ENCODE measurements at places on chromosomes 6 and 20.
A peak's percentile ranks its signal among the peaks of the same experiment; 100 is the strongest.

GRCh38 chr20:49380337-49380780 is 102.1 kb downstream of the KCNB1 start:
- H3K27ac ChIP-seq: no peak overlapping the region
- H3K27me3 ChIP-seq: peaks cover 13% of the 10 kb centered on the region
- H3K4me1 ChIP-seq: no peaks in the 10 kb centered on the region
- no peak for DNase-seq

DNA sequence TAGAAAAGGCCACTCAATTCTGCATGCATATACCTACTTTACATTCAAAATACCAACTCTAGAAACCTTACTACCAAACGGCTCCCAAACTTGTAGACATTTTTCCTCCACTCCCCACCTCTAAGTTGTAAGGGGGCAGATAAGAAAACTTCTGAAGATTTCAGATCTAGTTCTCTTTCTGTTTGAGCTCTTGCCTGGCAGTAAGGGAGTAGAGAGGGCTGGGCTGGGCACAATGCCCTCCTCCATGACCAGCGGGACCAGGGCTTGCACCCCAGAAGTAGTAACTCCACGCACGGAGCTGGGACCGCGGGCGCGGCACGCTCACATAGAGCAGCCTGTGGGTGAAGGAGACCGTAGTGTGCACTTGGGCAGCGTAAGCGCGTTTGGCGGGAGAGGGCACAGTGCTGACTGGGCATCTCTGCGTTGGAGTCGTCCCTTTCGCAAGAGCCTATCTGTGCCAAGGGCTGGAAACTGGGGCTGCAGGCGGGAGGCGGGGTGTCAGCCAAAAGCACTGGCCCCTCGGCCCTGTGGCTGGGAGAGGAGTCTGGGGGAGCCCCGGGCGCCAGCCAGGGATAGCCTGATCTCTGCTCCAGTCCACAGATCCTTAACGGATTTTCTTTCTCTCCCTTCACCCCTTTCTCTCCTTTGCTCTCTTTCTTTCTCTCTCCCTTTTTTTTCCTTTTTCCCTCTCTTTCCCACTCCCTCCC is 32.4 kb downstream of the PHACTR1 start:
- no peaks in the 10 kb centered on the region for H3K4me1 ChIP-seq
- DNase-seq: no peak
- no peak overlapping the region for H3K4me3 ChIP-seq
- H3K27ac ChIP-seq: no peak overlapping the region

- H3K27ac ChIP-seq: no peak overlapping the region
- H3K36me3 ChIP-seq: no peaks in the 10 kb centered on the region
- no peaks in the 10 kb centered on the region for H3K4me1 ChIP-seq
- peaks cover 6% of the 10 kb centered on the region for H3K27me3 ChIP-seq
These were observed 352.5 kb upstream of the TSHZ2 start for GRCh38 chr20:52619671-52620070.

GRCh38 chr6:159577564-159577963 is 115.5 kb downstream of the SOD2 start:
- H3K4me1 ChIP-seq: no peaks in the 10 kb centered on the region
- no peak for DNase-seq
- no peaks in the 10 kb centered on the region for H3K27me3 ChIP-seq
- H3K27ac ChIP-seq: no peak overlapping the region

GRCh38 chr6:125732398-125732797 is 17.0 kb upstream of the HEY2 start:
- no peaks in the 10 kb centered on the region for H3K4me1 ChIP-seq
- H3K36me3 ChIP-seq: no peaks in the 10 kb centered on the region
- no peak for DNase-seq

- H3K4me1 ChIP-seq: peaks cover 11% of the 10 kb centered on the region
- H3K36me3 ChIP-seq: peaks cover 2% of the 10 kb centered on the region
- no peak for DNase-seq
- H3K27ac ChIP-seq: no peak overlapping the region
- H3K4me3 ChIP-seq: no peak overlapping the region
These were observed 4.8 kb upstream of the PRSS16 start for GRCh38 chr6:27242589-27243265.

GRCh38 chr20:38987777-38988176 is 25.6 kb downstream of the DHX35 start:
- H3K27ac ChIP-seq: peak overlapping the region; percentile 65
- H3K4me1 ChIP-seq: peaks cover 28% of the 10 kb centered on the region
- H3K4me3 ChIP-seq: peak overlapping the region; percentile 65

GRCh38 chr20:63505281-63505680 is 6.4 kb upstream of the EEF1A2 start:
- no peaks in the 10 kb centered on the region for H3K36me3 ChIP-seq
- H3K4me3 ChIP-seq: no peak overlapping the region
- peaks cover 12% of the 10 kb centered on the region for H3K4me1 ChIP-seq

- H3K4me1 ChIP-seq: no peaks in the 10 kb centered on the region
- H3K27ac ChIP-seq: no peak overlapping the region
- H3K36me3 ChIP-seq: no peaks in the 10 kb centered on the region
- no peak overlapping the region for H3K4me3 ChIP-seq
- no peak for DNase-seq
These were observed 242.7 kb downstream of the SOX4 start for GRCh38 chr6:21836277-21836676.

GRCh38 chr20:815914-816606 is 17.5 kb upstream of the FAM110A start:
- peaks cover 5% of the 10 kb centered on the region for H3K4me1 ChIP-seq
- H3K27me3 ChIP-seq: peaks cover 5% of the 10 kb centered on the region
- DNase-seq: peak; percentile 70
- H3K4me3 ChIP-seq: no peak overlapping the region
- H3K27ac ChIP-seq: no peak overlapping the region

DNA sequence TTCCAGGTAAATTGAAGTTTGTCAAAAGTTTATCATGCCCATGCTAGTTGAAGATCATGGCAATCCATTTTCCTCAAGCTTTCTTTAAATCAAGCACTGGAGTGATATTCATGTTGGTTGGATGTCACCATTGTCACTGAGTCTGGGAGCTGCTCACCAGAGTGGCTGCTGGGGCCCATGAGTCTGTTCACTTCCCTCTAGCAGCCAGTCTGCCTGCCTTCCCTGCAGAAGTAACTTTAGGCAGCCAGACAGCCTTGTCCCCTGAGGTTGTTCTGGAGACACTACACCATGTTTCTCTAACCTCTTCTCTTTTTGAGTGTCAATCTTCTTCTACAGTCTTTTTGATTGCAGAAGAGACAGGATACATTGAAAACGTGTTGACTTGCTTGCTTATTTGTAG is 5.5 kb downstream of the SIRT5 start:
- H3K4me1 ChIP-seq: peaks cover 13% of the 10 kb centered on the region
- H3K4me3 ChIP-seq: no peak overlapping the region
- DNase-seq: no peak
- H3K36me3 ChIP-seq: peaks cover 23% of the 10 kb centered on the region
- no peak overlapping the region for H3K27ac ChIP-seq

DNA sequence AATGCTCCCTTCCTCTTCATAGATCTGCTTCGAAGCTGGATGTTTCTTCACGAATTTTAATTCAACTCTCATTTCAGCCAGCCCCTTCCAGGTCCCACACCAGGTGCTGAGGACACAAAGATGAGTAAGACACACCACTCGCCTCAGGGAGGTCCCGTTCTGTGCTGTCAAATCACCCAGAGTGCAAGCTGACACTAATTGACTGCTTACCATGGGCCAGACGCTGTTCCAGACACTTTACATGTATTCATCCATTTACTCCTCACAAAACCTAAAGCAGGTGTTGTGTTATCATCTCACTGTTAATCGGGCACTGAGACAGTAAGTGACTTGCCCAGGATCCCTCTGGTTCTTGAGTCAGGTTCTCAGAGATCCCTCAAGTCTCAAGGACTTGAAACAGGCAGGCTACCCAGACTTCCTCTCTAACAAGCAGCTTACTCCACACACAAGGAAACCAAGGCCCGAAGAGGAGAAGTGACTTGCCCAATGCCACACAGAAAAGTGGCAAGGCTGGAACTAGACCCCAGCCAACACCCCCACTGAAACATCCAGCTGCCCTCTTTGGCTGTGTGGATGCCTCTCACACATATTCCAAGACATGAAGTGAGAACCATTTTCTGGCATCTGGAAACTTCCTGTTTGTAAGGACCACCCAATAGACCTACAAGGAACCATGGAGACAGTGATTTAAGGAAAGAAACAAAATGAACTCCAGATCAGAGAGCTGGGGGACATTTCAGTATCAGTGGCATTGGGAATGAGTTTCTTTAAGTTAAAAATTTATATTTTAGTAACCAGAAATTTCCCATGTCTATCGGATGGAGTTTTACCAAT is 174.5 kb downstream of the CDC5L start:
- no peaks in the 10 kb centered on the region for H3K36me3 ChIP-seq
- peaks cover 1% of the 10 kb centered on the region for H3K4me1 ChIP-seq
- H3K27ac ChIP-seq: no peak overlapping the region

- no peak overlapping the region for H3K4me3 ChIP-seq
- DNase-seq: no peak
- no peaks in the 10 kb centered on the region for H3K36me3 ChIP-seq
- H3K27me3 ChIP-seq: peaks cover 13% of the 10 kb centered on the region
- no peak overlapping the region for H3K27ac ChIP-seq
These were observed 70.8 kb upstream of the SLC22A23 start for GRCh38 chr6:3527651-3527977.

- H3K4me3 ChIP-seq: no peak overlapping the region
- no peak overlapping the region for H3K27ac ChIP-seq
- peak; percentile 67 for DNase-seq
These were observed 44.0 kb upstream of the ZBTB24 start for GRCh38 chr6:109526905-109527628.

GRCh38 chr20:400454-401275 is 7.4 kb upstream of the RBCK1 start:
- H3K4me3 ChIP-seq: no peak overlapping the region
- no peak overlapping the region for H3K27ac ChIP-seq

- no peaks in the 10 kb centered on the region for H3K27me3 ChIP-seq
- DNase-seq: no peak
- H3K36me3 ChIP-seq: no peaks in the 10 kb centered on the region
- no peaks in the 10 kb centered on the region for H3K4me1 ChIP-seq
- no peak overlapping the region for H3K4me3 ChIP-seq
These were observed 551.0 kb upstream of the BTBD3 start for GRCh38 chr20:11366660-11367059.

GRCh38 chr20:35226884-35227681 is 593 bp downstream of the MMP24 start:
- peak; percentile 63 for DNase-seq
- H3K27me3 ChIP-seq: peaks cover 56% of the 10 kb centered on the region
- peaks cover 6% of the 10 kb centered on the region for H3K4me1 ChIP-seq
- H3K27ac ChIP-seq: no peak overlapping the region

DNA sequence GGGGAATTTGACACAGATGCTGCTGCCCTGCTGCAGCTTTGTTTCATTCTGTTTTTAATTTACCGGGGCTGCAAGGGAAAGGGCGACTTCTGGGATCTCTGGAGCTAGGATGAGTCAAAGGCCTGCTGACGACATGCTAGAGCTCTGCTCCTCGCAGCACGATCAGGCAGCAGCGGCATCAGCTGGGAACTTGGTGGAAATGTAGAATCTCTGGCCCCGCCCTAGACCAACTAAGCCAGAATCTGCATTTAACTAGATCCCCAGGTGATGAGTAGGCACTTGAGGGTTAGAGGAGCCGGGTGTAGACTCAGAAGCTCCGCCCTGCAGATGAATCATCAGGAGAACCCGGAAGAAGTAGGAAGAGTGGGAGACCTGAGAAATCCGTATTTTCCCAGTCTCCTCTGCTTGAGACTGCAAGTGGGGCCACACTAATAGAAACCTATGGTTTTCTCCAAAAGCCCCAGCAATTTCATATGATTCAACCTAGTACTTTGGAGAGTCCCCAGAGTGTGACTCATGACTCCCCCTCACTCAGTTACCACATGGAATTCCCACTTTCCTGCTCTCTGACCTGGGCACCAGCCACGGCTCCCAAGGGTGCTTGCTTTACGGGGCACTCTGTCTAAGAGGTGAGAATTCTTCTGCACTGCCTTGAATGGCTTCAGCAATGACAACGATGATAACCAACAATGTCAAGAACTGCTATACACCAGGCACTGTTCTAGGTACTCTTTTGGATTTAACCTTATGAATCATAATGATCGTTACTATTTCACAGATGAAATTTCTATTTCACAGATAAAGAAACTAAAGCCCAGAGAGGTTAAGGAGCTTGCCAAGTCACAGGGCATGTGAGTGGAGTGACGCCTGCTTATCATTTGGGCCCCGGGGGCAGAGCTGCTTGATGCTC is 18.1 kb downstream of the TUBB2B start:
- peaks cover 20% of the 10 kb centered on the region for H3K4me1 ChIP-seq
- DNase-seq: peak; percentile 59
- H3K36me3 ChIP-seq: peaks cover 1% of the 10 kb centered on the region
- peaks cover 15% of the 10 kb centered on the region for H3K27me3 ChIP-seq
- no peak overlapping the region for H3K4me3 ChIP-seq
